ENCODE measurements at places on chromosomes 6 and 20.

GRCh38 chr20:4949833-4950178 is 51.5 kb downstream of the SLC23A2 start:
- no peak for DNase-seq

DNA sequence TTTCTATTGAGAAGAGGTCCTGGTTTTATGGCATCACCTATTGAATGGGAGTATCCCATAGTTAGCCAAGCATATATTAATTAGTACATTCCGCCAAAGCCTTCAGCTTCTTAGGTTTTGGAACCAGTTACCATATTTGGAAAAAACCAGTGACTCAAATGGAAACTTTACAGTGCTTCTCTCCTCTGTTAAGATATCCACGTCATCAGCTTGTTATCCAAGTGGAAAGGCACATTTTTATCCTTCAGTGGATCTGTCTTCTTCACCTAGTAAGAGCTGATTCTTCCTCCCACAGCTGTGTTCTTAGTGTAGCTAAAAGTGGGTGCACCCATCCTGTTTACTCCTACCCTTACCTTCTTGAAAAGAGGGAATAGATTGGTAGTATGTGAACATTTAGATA is 34.5 kb downstream of the TPD52L1 start:
- no peak for DNase-seq

DNA sequence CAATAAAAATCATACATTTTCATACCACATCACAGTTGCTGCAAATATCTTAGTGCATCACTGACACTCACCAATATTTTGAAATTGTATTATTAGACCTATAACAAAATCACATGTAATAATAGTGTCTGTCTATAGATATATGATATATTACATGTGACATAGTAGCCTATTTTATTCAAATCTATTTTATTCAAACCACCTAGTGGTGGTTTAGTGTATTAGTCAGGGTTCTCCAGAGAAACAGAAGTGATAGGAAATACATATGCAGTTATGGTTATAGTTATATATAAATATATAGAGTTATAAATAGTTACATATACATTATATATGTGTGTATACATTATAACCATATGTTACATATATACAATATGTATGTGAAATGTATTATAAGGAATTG is 366.5 kb upstream of the ARID1B start:
- no peak for DNase-seq

- no peak for DNase-seq
Observed at GRCh38 chr6:73234733-73235132, 9.4 kb upstream of the KHDC1L start.

GRCh38 chr20:8933381-8933807 is 135.5 kb upstream of the PLCB4 start:
- DNase-seq = no peak

- DNase-seq = no peak
Observed at GRCh38 chr6:30776390-30777154, 32.2 kb upstream of the IER3 start.

GRCh38 chr6:160146454-160147145 is 25.0 kb downstream of the SLC22A1 start:
- no peak for DNase-seq

- no peak for DNase-seq
Observed at GRCh38 chr6:156729248-156729647, 47.9 kb upstream of the ARID1B start.

DNA sequence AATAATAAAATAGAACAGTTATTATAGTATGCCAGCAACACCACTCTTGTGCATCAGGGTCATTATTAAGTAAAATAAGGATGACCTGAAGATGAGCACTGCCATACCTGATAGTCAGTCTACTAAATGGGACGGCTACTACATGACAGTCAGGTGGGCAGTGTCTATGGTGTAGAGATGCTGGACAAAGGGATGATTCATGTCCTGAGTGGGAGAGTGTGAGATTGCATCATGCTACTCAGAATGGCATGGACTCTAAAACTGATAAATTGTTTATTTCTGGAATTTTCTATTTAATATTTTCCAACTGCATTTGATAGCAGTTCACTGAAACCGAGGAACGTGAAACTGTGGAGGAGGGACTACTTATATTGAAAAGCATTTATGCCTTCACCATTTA is 38.8 kb downstream of the SNX9 start:
- no peak for DNase-seq

DNA sequence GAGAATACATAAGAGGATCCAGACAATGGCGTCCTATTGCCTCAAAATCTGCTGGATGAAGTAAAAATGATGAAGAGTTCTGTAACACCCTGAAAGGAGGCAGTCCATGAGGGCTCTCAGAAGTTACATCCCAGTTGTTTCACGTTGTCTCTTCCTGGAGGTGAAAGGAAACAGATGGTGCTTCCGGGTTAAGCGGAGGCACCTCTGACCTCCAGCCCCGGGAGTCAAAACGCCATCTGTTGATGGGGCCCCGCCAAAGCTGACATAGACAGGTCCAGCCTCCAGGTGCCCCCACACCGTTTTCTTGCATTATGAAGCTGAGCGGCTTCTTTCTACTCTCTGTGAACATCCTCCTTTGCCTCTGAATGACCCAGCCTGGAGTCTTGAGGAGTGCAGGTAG is 9.5 kb downstream of the SEMG2 start:
- no peak for DNase-seq

DNA sequence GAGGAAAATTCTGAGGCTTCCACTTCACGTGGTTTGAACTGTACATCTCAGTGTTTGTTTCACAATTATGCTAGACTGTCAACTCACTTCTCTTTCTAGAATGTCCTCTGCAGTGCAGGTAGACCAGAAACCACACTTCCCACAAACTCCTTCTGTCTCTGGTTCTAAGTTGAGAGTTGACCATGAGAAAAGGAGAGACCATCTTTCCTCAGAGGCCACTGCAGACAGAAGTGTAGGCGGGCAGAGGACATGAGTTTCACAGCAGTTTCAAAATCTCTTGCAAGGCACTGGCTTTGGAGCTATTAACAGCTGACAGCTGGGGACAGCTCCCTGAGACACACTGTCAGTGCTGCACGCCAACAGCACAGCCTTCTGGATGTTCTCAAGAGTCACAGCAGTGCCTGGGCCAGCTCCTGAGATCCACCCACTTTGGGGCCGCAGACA is 55.4 kb upstream of the MOXD1 start:
- DNase-seq = no peak

DNA sequence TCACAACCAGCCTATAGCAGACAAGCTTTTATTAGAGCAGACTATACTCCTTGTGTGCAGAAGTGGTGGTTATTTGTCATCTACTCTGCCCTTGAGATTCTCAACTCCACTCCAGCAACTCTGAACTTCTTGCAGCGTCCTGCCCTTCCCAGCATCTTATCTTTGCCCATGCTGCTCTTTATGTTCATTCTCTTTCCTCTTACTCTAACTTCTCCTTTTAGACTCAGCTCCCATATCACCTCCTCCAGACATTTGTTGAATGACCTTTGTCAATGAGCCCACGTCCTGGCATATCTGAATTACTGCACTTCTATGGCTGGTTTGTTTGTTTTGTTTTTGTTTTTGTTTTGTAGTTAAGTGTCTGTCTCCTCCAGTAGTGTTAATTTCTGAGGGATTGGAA is 81.2 kb downstream of the KCNQ5 start:
- no peak for DNase-seq

- DNase-seq = no peak
Observed at GRCh38 chr6:68651011-68651985, 16.2 kb downstream of the ADGRB3 start.

DNA sequence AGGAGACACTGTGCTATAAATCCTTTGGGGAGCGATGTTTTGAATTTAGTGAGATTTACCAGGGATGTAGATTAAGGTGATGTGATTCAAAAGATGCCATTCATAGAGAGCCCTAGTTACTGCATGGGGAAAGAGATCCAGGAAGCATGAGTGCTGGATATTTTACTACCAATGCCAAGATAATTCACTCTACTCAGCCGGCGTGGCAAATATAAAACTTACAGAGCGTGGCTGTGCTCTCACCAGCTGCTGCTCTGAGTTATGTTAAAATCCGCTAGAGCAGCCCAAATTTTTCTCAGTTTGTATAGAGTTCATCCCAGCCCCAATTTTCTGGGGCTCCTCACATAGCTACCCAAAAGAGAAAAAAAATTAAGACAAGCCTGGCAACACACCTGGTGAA is 48.6 kb downstream of the BFSP1 start:
- DNase-seq = no peak

DNA sequence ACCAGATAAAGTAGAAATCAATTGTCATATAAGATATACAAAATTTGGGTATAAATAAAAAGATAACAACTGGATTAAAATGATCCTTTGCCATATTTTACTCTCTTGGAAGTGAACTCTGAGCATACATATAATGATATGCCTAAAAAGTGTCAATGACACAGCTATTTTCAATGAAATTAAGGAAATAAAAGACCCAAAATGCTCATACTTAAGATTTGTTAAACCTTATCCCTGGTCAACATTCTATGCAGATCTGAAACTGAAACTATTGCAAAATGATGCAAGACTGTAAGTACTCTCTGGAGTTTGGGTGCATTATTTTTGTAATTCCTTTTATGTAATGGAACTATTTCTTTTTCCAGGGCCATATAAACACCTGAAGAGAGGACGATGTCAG is 119.0 kb upstream of the SGK1 start:
- DNase-seq = no peak

GRCh38 chr6:110366256-110366655 is 8.1 kb upstream of the METTL24 start:
- DNase-seq = no peak

DNA sequence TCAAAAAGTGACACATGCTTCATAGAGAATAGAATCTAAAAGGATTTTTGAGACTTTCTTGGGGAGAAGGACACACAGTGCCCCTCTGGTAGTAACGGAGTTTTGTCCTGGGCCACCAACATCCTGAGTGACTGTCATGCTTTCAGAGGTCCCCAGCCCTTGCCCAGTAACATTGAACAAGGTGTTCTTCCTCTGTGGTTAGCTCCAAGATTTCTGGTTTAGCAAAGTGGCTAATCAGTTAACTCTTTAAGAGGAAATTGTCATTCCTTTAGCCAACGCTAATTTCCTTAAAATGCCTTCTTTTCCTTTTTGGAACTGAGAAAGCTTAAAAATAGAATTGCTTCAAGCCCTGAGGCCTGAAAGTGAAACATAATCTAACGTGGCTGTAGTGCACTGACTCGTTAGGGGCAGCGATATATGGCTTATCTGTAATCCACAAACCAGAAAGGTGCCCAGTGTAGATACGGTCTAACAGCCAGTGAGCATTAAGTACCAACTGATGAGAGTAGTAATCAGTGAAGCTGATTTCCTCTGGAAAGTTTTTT is 7.8 kb downstream of the E2F3 start:
- DNase-seq = no peak

- DNase-seq = no peak
Observed at GRCh38 chr20:14866841-14867514, 529.6 kb upstream of the FLRT3 start.

DNA sequence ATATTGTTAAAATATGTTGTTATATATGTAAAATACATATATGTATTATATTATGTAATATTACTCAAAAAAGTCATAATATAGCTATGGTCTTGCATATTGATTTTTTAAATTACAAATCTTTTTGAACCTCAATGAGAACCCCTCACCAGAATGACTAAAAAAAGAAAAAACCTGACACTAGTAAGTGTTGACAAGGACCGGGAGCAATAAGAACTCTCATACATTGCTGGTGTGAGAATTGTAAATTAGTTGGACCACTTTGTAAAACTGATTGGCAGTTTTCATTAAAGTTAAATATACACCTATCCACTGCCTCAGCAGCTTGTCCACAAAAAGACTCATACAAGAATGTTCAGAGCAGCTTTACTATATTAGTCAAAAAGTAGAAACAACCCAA is 280.0 kb downstream of the BMP7 start:
- no peak for DNase-seq

GRCh38 chr6:145009711-145010110 is 724.6 kb downstream of the UTRN start:
- no peak for DNase-seq

DNA sequence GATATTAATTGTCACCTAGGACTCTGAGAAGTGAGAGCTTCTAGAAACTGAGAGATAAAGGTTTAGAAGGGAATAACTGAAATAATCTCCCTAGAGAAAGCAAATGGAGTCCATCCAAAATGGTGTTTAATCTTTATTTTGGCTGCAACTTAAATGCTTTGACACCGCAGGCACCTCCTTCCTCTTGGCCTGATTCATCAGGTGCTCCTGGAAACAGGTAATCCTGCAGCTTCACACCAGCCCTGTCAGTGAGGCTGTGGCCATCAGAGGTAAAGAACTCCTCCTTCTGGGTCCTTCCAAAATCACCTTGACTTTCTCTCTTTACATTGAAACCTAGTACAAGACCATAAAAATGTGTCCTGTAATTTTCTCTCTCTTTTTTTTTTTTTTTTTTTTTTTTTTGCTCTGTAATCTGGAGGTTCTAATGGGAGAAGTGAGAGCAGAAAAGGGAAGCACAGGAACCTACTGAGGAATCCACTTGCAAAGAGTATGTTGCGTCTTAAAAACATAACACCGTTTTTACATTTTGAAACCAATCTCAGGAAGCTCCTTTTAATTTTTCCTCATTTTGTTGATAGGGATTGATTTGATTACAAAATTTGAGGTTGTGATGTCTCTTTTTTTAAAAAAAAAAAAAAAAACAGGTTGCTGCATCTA is 124.2 kb downstream of the LRRC1 start:
- DNase-seq = no peak

DNA sequence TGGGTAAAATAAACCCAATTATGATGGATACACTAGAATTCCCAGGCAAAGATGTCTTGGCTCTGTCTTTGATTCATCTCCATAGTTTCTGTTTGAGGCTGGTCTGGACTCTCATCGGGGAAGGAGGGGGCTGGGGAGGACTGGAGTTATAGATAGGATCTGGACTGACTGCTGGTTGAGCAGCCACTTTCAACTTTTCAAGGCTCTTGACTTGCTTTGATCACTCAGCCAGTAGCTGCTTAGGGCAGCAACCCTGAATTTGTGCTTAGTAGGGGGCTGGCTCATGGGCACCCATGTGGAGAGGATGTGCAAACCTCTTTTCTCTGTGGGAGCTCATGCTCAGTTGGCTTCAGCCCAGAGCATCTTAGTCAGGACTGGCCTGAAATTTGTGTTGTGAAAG is 114.0 kb upstream of the NEDD9 start:
- DNase-seq = no peak

GRCh38 chr6:11288065-11288464 is 55.6 kb upstream of the NEDD9 start:
- DNase-seq = no peak

DNA sequence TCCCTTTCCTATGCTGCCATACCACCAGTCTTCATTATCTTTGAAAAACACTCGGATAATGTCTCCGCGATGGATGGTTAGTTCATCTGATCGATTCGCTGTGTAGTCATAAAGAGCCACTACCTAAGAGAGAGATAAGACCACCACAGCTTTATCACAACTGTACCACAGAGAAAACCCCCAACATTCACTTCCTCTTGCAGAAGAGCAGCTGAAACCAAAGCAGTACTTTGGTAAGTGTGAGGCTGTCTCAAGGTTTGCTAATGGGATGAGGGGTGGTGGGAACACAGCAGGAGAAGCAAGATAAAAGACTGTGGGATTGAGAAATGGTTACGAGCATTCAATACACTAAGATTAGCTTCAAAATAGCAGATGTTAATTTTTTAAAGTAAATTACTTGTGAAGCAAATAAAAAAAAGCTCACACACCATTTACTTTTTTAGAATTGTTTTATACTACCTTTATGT is 142.1 kb downstream of the MYB start:
- no peak for DNase-seq

- no peak for DNase-seq
Observed at GRCh38 chr6:290111-290922, 2.0 kb upstream of the DUSP22 start.
